ENCODE measurements at places on chromosomes 6 and 20.

DNA sequence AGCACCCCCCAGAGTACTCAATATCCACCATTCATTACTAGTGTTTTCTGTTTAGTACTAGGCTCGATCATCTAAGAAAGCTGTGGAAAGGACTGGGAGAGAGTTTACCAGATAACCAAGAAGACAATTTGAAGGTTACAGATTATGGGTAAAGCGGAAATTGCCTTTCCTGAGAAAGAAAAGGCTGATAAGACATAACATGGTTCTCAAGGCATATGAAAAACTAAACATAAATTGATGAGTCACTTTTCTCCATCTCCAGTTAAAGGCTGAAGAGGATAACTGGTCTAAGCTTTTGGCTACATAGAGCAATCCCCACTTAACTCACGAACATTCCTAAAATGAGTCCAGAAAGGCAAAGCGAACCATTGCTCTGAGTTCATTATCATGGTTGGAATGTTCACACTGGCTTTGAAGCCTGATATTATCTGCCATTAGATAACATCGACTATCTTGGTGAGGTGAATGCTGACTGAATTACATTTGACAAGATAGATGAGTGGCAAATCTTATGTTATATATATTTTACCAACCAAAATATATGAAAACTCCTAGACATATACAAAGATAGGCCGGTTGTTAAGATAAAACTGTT lies 65.8 kb downstream of the BTBD9 start:
- no peak for DNase-seq

DNA sequence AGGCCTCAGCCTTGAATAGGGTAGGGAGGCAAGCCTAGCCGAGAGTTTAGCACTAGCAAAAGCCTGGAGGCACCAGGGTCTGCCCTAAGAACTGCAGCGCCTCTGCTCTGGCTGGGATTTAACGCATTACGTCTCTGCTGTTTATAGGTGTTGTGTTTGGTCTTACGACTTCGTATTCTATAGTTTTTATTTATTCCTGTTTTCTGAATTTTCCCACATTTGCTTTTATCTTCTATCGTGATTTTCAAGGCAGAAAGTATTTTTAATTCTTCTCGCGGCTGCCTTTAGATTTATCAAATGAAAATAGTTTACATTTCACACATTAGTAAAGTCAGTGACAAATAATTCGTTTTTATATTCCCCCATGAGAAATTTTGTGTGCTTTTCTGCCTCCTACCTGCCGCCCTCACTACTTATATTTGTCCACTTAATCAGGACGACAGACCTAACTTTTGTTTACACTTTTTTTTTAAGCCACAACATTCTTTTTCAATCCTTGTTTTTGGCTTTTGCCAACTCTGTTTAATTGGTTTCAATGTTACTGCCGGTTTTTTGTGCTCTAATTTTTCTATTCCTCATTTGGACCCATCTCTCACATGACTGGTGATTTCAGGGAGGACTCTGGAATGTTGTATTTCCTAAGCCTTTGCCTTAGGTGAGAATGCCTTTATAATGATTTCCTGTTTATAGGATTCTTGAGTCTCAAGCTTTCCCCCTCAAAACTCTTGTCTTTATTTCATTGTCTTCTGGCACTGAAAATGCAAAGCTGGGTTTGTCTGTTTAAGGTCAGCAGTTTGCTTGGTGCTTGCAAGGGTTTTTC lies 1.3 kb upstream of the LZTS3 start:
- DNase-seq = no peak

DNA sequence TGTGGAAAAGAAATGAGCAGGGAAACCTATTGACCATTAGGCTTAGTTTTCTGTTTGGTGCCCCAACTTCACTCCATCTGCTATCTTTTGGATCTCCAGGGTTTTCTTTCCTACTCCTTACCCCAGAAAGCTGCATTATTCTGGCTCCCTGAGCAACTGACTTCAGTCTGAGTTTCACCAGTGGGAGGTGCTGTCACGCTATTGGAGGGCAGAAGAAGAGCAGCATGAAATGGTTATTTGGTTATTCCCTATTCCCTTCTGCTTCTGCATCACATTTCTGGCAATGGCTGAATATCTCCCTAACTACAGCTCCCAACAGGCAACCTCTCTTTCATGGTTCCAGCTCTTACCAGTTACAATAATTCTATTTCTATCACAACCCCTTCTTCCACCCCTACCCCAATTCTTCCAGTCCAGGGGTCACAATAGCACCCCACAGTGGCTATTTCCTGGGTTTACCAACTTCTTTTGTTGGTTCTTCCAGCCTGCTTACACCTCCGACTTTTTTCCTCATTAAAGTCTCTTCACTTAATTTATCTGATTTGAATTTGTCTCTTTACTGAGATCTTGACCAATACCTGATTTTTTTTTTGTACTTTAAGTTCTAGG lies 311.5 kb downstream of the PLCB1 start:
- DNase-seq = no peak

- no peak for DNase-seq
These were observed 8.9 kb upstream of the CDSN start for GRCh38 chr6:31129130-31129529.

DNA sequence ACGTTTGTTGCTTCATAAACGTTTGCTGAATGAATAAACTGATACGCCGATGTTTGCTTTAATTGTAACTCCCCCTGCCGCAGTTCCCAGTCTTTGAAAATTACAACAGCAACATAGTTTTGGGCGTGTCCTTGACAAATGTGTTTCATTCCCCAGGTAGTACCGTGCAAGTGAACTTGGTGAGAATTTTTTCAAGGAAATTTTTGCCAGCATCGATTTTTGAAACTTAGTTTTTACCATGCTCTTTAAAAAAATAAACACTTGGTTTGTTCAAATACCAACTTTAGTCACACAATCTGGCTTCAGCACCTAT lies 60.1 kb downstream of the FAM217A start:
- no peak for DNase-seq

- no peak for DNase-seq
These were observed 19.8 kb downstream of the DSE start for GRCh38 chr6:116390581-116390980.

- no peak for DNase-seq
These were observed 30.9 kb downstream of the FAXC start for GRCh38 chr6:99318566-99318965.

DNA sequence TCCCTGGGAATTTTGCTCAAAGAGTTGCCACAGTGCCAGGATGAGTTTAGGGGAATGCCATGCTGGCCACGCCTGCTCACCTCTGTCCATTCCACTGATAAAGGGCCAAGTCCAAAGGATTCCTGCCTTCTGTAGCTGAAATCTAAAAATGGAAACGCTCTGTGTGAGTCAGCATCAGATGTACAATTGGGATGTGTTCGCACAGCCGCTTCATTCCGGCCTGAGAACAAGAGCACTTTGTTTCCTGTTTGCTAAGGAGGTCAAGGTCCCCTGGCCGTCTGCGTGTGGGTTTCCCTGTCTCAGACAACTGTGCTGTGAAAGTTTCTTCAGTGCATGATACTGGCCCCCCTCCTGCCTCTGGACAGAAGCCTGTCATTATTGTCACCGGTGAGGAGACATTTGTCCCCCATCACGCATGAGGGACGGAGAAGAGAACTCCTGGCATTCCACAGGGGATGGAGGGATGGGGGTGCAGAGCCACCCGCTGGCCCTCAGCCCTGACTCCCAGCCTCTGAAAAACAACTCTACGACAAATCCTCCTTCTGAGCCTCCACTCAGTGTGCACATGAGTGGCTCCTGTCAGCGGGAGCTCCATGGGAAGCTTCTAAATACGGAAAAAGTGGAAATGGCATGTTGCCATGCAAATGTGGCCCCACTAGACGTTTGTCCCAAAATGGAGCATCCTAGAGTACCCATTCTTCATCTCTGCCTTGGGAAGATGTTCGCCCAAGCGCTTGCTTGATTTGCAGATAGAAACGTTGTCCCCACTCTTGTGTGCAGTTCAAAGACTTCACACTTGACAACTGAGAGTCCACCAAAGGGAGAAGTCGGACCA lies 143.5 kb upstream of the AFDN start:
- no peak for DNase-seq

DNA sequence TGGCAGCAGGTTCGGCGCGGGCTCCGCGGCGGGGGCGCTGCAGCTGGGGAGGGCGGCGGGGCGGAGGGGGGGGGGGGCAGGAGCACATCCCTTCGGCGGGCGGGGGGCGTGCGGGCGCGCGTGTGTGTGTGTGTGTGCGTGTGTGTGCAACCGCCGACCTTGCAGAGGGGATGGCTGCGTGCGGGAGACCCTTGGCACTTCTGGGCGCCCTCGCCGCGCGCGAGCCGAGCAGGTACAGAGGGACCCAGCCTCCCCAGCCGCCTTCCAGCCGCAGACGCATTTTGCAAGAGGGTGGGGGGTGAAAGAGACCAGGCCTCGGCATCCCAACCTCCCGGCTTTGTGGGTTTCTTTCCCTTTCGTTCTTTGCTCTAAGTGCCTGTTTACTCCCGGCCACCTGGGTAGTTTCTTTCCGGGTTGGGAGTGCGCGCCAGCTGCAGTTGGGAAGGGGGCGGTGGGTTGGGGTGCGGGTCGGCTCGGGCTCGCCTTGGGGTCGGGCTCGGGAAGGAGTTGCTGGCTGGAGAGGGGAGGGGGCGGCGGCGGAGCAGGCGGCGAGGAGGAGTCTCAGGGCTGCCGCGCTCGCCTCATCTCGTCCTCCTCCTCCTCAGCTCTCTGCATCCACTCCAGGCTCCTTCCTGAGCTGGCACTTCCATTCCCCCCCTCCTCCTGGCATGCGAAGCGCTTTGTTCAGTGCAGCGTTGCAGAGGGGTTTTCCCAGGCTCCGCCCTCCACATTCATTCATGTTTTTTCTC lies 620 bp downstream of the HIVEP1 start:
- DNase-seq = peak; percentile 78

- no peak for DNase-seq
These were observed 253.3 kb downstream of the ERMARD start for GRCh38 chr6:170004585-170005210.

DNA sequence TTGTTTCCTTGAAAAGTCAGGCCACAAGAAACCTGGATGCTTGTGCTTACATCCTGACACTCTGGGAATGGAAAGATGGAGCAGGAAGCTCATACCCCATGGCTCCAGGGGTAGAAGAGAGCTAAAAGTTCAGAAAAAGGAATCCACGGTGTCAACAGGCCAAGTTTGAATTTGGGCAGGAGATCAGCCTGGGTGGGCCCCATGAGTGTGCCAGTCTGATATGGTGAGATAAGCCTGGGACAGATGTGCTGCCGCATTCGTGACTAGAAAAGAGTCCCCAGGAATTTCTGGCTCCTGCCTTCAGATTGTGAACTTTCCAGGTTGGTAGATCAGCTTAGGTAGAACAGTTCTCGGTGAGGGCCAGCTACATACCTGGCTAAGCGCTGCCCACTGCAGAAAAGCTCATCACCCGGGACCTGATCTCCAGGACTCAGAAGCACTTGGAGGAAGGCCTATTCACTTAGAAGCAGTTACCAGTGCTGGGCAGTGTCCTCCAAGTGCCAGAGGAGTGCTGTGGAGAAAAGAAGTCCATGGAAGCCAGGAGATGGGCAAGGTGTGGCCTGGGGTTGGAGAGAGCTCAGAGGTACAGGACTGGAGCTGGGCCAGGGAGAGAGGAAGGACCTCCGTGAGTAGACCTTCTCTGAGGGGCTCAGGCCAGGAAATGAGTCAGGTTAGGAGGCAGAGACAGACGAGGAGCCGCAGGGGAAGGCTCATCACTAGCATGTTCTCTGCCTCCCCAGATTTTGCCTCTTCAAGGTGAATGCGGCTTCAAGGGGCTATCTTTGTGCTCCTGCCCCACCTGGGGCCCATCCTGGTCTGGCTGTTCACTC lies at the start of gene TSPO2:
TSS of gene TSPO2 (plus strand) at position 242 of the 830 bp plus-strand sequence. CDS start at position 761, 519 bp downstream.
- DNase-seq = no peak

DNA sequence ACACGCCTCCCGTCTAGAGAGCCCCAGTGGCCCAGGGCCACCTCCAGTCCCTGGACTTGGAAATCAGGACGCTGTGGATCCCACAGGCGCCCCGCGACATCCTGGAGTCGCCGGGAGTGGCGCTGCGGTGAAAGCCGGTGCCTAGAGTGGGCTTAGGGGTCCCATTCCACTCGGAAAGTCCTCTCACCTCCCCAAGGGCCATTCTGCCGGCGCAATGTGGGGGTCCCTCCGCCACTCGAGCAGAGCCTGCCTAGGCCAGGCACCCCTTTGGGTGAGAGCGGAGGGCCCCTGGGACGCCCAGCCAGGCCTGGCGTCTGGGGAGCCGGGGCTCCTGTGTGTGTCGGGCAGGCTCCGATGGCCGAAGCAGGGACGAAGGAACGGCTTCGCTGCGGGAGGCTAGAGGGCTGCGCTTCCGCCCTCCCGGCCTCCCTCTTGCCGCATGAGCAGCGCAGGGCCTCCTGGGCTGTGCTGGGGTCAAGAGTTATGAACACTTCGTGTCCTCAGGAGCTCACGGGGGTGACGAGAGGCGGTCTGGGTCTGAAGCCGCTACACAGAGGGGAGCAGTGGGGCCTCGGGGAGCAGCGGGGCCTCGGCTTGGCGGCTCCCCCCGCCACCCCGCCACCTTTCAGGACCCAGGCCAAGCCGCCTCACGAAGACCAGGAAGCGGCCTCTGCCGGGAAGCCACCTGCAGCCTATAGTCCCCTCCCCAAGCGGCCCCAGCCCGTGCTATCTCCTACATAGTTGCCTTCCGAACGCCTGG lies 13.6 kb downstream of the POU3F2 start:
- DNase-seq = no peak

DNA sequence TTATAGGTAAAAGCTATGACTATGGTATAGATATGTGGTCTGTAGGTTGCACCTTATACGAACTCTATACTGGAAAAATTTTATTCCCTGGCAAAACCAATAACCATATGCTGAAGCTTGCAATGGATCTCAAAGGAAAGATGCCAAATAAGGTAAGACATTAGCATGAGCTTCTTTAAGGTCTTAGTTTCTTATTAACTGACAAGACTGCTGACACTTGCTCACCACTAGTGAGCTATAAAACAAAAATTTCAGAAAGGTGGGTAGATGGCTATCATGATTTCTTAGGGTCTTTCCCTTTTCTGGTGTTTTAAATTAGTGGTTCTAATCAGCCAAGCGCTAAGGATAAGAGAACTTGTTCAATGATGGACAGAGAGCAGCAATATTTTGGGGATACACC lies 21.9 kb downstream of the FAM217A start:
- DNase-seq = no peak

DNA sequence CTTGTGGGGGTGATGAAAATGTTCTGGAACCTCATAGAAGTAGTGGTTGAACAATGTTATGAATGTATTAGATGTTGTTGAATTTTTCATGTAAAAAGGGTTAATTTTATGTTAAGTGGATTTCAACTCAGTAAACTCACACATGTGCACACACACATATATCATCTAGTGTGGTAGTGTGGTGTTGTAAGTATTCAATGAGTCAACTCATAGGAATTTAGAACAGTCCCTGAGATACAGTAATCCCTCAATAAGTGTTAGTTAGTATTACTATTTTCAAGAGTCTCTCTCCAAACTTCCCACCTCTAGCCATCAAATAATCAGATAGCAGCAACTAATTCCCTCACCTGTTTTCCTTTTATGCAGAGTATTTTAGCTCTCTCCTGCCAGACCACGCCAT lies 563.1 kb upstream of the JARID2 start:
- no peak for DNase-seq

GRCh38 chr6:46135176-46135575 lies 5.4 kb downstream of the ENPP4 start:
- no peak for DNase-seq

DNA sequence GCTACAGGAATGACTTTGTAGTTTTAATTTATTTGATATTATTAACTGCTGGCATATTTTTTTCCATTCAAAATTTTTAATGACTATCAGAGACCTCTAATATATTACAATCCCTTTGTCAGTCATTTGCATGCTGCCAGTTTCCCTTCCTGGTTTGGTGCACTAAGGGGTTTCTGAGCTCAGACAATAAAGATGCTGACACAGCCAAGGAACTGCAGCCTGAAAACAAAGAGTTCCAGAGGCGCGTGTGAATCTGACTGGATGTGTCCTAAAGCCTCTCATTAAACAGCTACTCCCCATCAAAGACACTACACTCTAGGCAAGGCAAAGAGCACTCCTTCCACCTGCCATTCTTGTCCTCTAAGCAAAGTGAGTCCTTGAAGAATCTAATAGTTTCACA lies 116.8 kb upstream of the DST start:
- DNase-seq = no peak

Data from stimulated activated CD4-positive, alpha-beta T cell treated with anti-CD3 and anti-CD28 coated beads, Interleukin-2, amount 100 ng/mL, for 24 hours (primary cell).